Fibroblast of mammary gland (primary cell): ENCODE measurements at places on chromosomes 3 and 15.

DNA sequence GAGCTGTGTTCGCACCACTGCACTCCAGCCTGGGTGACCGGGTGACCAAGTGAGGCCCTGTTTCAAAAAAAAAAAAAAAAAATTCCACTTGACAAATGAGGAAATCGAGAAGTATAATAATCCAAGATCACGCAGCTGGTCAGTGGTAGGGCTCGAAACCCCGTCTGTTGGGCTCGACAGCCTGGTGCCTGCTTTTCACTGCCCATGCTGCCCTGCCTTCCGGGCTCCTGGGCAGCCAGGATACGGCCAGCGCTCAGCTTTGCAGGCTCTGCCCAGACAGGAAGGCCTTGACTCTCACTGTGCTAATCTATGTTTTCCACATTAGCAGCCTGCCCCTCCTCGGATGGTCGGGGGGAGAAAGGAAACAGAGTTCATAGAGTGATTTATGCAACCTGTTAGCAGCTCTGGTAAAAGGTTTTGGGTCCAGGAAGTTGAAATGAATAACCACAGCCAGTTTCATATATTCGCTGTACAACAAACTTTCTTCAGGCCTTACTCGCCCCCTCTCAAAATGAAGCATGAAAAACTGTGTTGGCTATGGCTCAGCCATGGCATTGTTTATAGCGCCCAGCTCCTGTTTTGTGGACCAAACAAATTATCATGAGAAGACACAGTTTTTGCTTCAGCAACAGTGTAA is 108.8 kb downstream of the XXYLT1 start:
- DNase-seq = no peak

DNA sequence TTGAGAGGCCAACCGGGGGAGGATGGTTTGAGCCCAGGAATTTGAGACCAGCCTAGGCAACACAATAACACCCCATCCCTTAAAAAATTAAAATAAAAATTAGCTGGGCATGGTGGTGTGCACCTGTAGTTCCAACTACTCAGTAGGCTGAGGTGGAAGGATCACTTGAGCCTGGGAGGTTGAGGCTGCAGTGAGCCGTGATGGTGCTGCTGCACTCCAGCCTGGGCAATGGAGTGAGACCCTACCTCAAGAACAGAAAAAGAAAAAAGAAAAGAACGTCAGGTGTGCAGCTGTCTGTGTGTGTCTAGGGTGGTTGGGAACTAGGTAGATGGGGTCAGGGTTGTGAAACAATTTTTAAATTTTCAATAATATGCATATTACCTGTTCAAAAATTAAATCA is 96.2 kb upstream of the BHLHE40 start:
- no peak for DNase-seq

DNA sequence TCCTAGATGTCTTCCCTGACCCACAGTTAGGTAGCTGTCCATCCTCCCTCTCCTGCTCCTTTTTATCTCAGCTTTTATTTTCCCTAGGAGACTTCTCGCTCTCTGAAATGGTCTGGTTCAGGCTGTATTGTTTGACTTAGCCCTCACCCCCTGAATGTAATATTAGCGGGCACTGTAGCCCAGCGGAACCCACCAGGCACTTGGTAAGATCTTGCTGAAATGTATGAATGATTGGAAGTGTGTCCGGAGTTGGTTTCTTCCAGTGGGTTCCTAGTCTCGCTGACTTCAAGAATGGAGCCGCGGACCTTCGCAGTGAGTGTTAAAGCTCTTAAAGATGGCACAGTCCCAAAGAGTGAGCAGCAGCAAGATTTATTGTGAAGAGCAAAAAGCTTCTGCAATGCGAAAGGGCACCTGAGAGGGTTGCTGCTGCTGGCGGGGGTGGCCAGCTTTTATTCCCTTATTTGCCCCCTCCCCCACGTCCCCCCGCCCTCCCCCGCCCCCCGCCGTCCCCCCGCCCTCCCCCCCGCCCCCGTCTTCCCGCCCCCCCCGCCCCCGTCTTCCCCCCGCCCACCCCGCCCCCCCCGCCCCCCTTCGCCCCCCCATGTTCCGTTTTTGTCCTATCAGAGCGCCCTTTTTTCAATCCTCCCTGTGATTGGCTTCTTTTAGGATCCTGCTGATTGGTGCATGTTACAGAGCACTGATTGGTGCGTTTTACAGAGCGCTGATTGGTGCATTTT is 694 bp upstream of the EEFSEC start:
- peak; percentile 77 for DNase-seq

- peak; percentile 86 for DNase-seq
Measured at GRCh38 chr3:39531665-39532064, 64.2 kb downstream of the MOBP start.

DNA sequence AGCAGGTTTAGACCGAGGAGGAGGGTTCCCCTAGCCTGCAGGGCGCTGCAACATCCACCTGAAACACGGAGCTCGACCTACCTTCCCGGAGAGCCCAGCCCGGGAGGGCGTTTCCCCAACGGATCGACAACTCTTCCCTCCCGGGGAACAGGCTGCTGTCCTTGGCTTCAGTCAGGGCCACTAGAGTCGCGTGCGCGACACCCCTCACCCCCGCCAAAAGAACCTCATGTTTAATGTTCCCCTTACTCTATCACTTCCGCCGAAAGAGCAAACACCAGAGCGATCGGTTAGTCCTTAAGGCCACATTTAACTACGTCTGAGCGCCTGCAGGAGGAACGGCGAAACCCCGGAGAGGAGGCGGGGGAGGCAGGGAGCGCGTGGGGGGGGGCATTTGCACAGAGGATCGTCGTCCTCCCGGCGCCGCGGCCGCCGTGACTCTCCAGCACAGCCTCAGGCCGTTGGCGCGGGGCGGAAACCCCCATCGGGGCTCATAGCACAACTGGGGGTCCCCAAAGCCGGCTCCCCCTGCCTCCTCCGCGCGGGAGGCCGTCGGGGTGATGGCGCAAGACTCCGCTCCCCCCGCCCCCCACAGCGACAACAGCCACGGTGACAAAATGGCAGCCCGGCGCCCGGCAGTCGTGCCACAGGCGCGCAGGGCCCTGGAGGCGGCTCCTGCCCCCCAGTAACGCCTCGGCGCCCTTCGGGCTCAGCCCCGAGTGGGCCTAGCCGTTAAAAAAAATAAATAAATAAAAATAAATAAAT is 3.2 kb downstream of the ANP32A start:
- DNase-seq = peak; percentile 51
